ENCODE measurements at places on chromosomes 3 and 15.

GRCh38 chr3:143978263-143978631 lies 6.6 kb downstream of the DIPK2A start:
- DNase-seq, result no peak

DNA sequence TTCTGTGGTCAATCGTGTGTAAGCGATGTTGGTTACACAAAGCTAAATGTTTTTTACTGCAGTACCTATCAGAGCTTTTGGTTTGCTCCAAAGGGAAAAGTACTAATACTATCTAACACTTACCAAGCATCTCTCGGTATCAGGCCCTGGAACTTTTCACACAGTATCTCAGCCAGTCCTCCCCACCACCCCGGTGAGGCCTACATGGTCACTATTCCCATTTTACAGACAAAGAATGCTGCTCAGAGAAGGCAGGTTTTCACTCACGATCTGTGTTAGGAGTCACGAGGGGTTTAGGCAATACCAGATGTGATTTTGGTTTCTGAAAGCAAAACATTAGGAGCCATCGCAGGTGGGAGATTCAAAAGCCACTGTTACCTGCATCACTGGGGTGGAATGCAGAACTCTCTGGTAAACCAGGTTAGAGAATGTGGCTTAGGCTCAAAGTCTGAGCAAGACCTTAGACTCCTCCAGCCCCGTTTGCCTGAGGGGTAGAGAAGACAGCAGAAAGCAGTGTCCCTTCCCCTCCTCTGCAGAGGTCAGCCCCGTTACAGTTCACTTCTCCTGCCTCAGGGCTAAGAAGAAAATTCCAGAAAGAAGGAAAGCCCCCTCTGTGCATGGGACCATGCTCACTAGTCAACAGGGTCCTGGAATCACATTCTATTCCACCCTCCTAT lies 57.2 kb downstream of the XXYLT1 start:
- no peak for DNase-seq

DNA sequence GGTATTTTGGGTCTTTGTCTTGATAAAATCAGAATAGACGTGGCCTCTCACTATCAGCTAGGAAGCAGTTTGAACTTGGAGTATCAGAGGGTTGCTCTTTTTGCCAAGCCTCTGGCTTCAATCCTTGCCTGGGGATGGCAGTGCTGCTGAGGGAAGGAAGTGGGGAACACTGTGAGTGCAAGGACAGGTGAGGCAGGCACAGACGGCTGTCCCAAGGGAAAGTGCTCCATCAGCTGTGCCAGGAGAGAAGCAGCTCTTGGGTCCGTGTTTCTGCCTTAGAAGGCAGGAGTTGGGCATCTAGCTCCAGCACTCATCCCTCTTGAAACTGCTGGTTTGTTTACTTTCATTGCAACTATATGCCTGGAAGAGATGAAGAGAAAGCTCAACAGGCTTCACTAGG lies 33.2 kb downstream of the PML start:
- DNase-seq, result no peak

GRCh38 chr15:63837032-63837431 lies 3.3 kb upstream of the HERC1 start:
- DNase-seq, result no peak

DNA sequence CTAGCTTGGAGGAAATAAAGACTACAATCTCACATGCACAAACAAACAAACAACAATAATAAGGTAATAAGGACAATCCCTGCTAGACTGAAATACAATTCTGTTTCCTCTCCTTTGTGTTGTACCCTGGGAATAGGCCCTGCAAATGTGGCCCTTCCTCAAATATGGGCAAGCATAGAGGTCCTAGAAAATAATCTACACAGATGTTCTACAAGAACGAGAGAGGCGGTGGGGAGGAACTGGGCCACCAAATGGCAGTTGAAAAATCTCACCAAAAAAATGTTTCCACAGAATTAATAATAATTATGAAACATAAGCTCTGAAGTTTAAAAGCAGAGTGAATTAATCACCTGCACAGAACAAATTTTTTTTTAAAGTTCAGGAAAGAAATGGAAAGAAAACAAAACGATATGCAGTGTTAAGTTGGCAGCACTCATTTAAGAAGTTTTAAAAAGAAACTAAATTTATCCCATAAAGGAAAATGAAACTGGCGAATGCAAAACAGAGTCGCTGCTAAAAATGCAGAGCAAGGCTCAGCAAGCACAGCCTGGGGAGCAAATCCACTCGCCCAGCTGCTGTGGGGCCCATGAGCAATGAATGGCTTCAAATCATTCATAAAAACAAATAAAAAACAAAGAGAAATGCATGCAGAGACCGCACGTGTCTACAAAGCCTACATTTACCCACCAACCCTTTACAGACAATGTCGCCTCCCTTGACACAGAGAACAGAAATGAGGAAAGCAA lies 475.4 kb downstream of the OCA2 start:
- DNase-seq, result no peak

GRCh38 chr3:52053307-52054304 lies 2.8 kb downstream of the DUSP7 start:
- DNase-seq, result no peak

GRCh38 chr15:49041426-49041825 lies 4.8 kb downstream of the SECISBP2L start:
- DNase-seq, result no peak

DNA sequence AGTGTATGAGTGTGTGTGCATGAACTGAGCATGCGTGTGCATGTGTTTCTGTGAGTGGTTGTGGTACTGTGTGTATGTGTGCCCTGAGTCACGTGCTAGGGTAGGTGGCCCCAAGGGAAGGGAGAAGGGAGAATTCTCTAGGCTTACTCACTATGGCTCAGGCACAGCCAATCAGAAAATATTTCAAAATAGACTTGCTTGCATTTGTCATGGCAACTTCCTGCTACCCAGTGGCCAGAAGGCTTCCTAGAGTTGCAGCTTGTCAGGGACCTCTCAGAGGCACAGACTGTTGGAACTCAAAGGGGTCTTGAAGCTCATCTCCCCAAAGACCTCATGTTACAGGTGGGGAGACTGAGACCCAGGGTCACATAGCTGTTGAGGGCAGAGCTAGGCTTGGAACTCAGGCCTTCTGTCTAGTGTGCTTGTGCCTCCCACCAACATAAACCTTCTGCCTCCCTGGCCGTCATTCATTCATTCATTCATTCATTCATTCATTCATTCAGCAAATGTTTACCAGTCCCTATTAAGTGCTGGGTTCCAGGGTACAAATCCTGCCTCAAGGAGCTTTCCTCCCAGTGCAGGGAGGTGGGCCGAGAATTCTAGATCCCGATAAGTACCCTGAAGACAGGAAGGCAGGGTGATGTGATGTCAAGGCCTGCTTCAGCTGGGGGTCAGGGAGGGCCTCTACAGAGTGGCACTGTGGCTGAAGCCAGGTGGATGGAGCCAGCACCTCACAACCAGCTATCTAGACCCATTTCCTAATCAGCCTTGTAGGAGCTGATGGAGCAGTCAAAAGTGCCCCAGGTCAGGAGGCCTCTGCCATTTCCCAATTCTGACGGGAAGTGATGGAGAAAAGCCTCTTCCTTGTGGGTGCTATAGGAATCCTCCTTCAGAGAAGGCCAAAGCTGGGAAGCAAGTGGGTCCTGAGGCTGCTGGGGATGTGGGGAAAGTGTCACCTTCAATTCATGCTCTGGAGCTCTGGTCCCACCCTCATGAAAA lies 10.9 kb upstream of the RFT1 start:
- DNase-seq, result no peak

GRCh38 chr15:60110909-60111308 lies 106.8 kb downstream of the FOXB1 start:
- DNase-seq, result no peak

- DNase-seq, result no peak
These were observed 77.6 kb upstream of the FRMD4B start for GRCh38 chr3:69463531-69463930.

DNA sequence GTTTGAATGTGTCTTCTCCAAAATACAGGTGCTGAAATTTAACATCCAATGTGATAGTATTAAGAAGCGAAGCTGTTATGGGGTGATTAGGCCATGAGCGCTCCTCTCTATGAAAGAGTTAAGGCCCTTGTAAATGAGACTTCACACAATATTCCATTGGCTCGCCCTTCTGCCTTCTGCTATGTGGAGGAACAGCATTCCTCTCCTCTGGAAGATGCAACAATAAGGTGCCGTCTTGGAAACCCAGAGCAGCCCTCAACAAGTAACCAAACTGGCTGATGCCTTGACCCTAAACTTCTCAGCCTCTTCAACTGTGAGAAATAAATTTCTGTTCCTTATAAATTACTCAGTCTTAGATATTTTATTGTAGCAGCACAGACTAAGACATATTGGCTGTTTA lies 874.6 kb downstream of the ROBO1 start:
- no peak for DNase-seq

DNA sequence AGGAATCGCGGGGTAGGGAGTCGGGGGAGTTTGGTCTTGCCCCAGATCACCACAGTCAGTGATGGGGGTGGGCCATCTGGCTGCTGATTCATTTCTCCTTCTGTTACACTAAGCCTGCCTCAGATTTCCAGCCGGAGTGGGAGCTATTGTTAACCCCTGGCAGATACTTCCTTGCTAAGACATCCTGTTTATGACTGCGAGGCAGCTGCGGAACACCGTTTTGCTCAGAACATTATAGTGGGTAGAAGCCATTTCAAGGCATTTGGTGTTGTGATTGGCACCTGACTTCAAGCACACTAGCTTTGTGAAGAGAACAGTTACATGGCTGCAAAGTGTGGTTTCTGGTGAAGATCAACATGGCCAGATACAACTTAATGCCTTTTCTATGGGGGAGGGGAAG lies 73.8 kb downstream of the FLNB start:
- DNase-seq, result no peak

DNA sequence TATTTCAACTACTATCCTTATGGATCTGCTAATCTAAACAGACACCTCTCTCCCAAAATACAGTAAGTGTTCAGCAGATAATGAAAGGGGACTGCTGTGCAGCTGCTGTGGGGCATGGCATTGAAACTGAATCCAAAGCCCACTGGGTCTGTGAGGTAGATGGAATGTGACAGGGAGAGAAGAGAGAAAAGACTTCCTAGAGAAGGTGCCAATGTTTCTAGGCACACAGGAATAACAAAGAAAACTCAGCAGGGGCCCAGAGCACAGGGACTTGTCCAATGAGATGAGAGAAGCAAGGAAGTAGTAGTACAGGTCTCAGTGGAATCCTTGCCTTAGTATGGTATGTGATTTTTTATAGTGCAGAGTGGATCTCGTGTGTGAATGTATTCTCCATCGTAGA lies 457.8 kb downstream of the IL5RA start:
- no peak for DNase-seq

DNA sequence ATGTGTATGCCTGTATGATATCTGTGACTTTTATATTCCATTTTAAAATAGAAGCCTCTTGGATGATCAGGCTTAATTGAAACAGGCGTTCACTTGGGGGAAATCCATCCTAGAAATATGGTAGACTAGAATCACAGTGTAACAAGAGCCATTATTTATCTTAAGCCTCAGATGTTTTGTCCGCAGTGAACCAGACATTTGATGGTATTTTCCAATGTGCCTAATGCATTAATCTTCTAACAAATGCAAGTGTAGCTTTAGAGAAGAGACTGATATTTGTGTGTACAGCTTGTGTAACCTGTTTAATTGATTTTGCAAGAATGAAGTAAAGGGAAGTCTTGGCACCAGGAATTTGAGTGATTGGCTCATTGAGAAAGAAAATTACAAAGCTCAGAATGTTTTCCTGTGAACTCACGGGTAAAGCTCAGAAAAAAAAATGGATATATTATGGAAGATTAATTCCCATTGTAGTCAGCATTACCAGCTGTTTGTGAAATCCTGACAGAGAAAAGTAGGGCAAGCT lies 155.7 kb downstream of the SV2B start:
- DNase-seq, result no peak

GRCh38 chr3:18126772-18127171 lies 298.4 kb downstream of the SATB1 start:
- no peak for DNase-seq

DNA sequence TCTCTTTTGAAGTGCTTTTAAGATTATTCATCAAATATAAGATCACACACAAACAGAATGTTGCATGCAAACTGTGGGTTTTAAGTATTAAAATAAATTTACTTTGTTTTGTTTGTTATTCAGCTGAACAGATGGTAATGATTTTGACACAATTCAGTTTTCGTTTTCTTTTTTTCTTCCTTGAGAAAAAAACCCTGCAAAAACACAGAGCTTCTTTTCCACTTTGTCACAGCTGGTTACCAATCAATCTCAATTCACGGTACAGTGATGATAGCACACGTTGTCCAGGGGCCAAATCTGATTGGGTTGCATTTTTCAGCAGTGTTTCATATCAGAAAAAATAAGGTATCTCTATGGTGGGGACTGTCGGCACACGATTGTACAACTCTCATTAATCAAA lies 473.6 kb downstream of the ROBO2 start:
- no peak for DNase-seq

- DNase-seq, result no peak
These were observed 1046.0 kb upstream of the NR2F2 start for GRCh38 chr15:95284492-95284891.

DNA sequence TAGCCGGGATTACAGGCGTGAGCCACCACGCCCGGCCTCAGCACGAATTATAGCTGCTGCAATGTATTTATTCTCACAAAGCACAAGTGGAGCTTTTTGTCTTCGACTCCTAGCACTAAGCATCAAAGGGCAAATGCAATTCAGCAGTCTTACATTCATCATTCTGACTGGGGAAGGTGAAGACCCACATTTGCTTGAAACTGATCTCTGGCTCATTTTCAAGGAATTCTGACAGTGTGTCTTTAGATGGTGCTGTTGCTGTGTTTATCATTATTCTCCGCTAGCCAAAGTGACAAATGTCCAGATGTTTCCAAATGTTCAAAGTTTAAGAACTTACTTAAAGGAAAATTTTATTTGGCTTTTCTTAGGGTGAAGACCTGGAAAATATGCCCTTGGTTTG lies 55.9 kb downstream of the SGO1 start:
- DNase-seq, result no peak

- DNase-seq, result no peak
These were observed 5.6 kb downstream of the ZNF662 start for GRCh38 chr3:42911551-42911950.

GRCh38 chr3:46930945-46931403 lies 45.6 kb downstream of the CCDC12 start:
- no peak for DNase-seq

GRCh38 chr3:79843180-79843579 lies 75.4 kb upstream of the ROBO1 start:
- DNase-seq, result no peak

DNA sequence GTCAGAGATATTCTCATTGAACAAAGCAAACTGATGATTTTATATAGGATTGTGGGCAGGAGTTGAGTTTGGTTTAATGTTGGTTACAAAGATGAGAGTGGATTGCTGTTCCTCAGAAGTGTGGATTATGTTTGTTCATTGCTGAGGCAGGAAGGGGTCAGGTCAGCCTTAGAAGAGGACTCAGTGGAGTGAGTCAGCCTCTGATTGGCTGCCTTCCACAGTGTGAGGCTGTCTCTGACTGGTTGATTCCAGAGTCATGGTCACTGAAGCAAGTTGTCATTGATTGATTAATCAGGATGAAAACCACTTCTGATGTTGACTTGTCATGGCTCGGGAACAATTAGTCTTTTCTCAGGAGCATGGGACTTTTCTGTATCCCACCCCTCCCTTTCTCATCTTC lies 36.2 kb downstream of the KBTBD12 start:
- DNase-seq, result no peak

GRCh38 chr15:25989327-25989726 lies 126.2 kb upstream of the ATP10A start:
- DNase-seq, result no peak

All from stimulated activated CD4-positive, alpha-beta T cell treated with anti-CD3 and anti-CD28 coated beads, Interleukin-1b, Interleukin-23, amount 100 ng/mL, for 1 hour (primary cell).